Stimulated activated CD4-positive, alpha-beta T cell treated with anti-CD3 and anti-CD28 coated beads, Interleukin-4, amount 100 ng/mL, for 1 hour (primary cell): ENCODE measurements at places on chromosomes 1 and 21.

GRCh38 chr1:214941061-214941460 lies 141.5 kb upstream of the KCNK2 start:
- no peak for DNase-seq

DNA sequence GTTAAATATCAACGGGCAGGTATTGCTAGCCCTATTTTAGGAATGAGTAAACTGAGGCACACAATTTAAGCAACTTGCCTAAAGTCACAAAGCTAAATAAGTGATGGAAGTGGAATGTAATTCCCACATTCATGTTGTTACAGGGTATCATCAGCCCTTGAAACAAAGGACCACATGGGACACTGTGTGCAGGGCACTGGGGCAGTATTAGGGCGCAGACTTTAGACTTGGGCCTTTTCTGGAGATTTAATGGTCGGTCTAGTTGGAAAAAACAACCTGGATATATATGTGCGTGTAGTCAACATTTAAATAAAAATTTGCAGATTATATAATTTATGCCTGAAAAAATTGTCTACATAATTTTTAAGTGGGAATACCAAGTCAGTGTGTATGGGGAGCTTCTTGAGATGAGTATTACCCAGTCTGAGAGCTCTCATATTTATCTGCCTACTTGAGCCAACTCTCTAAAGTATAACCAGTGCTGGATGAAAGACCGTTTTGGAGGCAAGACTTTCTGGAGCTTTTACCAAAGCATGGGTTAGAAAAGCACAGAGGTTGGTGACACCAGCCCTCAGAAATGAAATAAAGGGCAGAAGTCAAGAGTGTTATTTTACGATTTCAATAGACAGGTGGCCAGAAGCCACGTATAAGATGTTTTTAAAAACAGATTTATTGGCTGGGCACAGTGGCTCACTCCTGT lies 1.6 kb downstream of the KDM1A start:
- DNase-seq = no peak

DNA sequence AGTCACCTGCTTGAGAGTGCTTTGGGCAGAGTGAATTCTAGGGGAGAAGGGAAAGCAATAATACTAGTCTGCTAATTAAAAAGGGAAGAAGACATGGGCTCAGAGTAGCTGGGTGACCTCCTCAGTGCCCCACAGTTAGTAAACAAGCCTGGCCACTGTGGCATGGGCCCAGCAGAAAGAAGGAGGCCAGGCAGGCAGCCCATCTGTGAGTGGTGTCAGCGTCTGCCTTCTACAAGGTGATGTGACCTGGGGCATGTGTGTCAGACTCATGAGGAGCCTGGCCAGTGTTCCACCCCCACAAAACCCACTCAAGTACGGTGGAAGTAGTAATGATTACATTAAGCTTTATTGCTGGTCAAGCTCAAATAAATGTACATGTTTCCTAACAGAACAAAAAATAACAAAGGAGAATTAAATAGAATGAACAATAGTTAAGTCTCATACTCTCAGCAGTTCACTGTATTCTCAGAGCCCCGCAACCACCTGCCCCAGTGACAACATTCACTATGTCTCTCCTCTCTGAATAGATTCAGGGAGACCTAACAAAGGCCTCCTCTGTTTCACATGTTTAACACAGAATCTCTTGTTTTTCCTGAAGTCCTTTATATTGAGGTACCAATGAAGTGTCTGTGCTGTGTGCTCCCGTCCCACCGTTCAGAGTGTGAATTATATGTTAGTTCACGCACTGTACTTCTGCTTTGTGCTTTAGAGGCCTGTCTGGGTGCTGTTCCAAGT lies 32.5 kb downstream of the SLC22A15 start:
- DNase-seq = no peak

DNA sequence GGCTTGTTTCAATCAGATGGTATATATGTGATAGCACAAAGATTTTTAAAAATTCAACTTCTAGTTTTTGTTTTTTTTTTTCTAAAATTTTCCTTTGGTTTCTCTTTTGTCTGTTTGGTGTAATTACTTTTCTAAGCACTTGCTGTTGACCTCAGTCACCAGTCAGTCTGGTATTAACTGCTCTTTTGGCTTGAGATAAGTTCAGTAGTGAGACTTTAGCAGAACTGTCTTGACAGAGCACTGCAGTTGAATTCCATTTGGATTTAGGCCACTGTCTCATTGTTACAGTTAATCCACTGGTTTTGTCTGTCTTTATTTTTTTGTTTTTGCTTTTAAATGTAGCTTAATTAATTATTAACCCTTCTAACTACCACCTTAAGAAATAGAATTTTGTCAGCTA lies 36.2 kb downstream of the OSBPL9 start:
- no peak for DNase-seq

DNA sequence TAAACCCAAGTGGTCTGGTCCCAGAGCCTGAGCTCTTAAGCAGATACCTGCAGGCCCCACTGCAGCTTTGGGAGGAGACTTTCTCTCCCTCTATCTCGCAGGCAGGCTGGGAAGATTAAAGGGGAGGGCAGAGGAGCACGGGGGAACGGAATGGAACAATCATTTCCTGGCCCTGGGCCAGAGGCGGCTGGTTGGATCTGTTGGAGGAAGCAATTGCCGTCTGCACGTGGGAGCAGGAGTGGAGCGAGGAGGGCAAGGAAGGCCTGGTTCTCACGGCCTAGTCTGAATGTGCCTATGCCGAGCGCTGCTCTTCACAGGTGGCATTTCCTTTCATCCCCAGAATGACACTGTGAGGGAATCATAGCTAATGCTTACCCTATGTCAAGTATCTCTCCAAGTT lies 23.7 kb downstream of the NKAIN1 start:
- DNase-seq = no peak

DNA sequence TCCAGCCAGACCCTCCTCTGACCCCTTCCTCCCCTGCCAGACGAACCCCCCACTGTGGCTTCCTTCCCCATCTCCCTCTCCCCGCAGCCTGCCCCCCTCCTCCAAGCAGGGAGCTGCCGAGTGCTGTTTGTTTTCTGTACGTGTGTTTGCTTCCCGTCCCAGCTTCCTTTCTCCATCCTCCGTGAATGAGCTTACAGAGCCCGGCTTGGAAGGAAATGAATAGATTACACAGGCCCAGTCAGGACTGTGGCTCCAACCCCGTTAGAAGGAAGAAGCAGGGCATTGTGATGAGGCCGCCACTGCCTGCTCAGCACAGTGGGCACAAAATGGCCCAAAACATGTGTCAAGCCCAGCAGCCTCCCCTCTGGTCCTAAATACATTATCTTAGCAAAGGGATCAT lies 123.2 kb downstream of the IGSF21 start:
- DNase-seq = no peak

DNA sequence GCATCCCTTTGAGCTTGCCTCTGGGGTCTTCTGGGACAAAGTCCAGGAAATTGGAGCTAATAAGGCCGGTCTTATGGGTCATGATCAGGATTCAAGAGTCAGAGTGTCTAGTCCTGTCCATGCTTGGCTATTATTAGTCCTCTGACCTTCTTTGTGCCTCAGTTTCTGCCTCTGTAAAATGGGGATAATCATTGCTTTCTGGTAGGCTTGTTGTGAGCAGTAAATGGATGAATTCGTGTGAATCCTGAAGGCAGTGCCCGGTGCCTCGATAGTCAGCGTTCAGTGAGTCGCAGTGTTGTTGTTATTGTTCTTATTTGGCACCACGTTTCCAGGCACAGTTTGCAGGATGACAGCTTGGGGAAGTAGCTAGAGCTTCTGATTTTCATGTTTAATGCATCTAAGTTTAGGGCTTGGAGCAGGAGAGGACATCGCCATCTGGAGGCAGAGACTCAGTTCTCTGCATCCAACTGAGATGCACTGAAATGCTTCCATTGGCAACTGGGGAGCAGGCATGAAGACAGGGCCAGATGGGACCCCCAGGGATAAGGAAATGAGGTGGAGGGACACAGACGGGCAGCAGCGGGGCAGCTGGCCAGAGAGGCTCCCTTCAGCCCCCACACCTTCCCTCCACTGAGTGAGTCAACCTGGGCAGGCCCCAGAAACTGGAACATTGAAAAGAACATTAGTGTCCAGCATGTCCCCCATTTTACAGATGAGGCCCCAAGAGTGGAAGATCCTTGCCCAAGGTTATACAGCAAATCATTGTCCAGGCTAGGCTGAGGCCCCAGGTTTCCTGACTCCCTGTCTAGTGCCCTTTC lies 160.3 kb downstream of the PTPRU start:
- DNase-seq = no peak

DNA sequence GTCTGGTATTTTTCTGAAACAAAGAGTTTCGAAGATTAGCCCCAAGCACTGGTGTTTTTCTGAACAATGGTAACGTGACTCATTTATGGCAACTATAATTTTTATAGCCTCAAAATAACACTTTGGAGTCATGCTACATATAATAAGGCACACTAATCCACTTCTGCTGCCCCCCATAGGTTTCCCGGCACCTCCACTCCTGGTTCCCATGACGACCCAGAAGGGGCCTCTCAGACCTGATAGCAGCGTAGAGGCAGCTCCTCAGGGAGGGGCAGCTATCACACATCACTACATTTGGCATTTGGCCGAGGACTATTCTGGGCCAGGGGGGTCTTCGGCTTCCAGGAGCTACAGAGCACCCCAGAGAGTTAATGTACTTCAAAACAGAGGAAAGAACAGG lies 23.3 kb downstream of the CAPN8 start:
- DNase-seq = no peak

GRCh38 chr1:225474986-225475820 lies 47.4 kb upstream of the LBR start:
- peak; percentile 66 for DNase-seq

DNA sequence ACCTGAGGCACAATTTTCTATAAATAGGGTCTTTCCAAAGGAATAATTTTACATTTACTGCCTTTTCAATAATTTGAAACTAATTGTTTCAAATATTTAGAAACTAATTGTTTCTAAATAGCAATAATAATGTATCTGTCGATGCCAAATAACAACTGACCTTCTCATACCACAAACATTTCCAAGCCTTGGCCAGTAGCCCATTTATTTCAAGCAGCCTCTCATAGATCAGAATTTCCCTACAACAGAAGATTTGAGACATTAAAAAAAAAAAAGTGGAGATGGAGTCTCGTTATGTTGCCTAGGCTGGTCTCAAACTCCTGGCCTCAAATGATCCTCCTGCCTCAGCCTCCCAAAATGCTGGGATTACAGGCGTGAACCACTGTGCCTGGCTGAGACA lies 2.1 kb upstream of the GFI1 start:
- DNase-seq = no peak

- DNase-seq = no peak
Observed at GRCh38 chr1:24126018-24126671, 14.2 kb upstream of the MYOM3 start.

DNA sequence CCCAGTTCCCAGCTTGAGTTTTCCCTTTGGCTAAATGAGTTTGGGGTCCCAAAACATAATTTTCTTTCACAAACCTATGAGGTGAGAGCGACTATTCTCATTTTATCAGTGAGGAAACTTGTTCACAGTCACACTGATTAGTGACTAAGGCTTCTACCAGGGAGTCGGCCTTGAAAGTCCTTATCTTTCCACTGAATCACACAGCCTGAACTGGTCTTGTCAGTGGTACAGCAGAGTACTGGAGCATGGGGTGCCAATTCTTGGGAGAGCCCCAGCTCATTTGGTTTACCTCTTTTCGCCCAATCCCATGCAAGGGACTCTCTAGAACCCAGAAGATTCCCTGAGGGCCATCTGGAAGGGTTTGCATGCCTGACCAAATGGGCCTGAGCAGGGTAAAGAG lies 16.9 kb downstream of the HSD3B2 start:
- DNase-seq = no peak

DNA sequence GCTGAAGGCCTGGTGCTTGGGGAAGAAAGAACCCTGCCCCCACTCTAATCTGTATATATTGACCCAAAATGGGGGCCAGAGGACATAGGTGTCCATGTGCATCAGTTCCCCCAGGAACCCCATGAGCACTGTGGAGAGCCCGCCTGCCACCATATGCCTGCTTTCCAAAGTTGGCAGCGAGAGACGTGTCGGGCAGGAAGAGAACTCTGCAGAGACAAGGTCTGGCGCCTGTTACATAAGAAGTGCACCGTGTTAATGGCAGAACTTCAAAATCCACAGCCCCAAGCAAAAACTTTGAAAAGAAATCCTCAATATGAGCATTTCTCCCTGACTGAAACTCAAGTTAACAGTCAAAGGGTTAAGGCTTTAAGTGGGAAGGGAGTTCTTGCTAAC lies 8.0 kb downstream of the CTNNBIP1 start:
- DNase-seq = no peak

DNA sequence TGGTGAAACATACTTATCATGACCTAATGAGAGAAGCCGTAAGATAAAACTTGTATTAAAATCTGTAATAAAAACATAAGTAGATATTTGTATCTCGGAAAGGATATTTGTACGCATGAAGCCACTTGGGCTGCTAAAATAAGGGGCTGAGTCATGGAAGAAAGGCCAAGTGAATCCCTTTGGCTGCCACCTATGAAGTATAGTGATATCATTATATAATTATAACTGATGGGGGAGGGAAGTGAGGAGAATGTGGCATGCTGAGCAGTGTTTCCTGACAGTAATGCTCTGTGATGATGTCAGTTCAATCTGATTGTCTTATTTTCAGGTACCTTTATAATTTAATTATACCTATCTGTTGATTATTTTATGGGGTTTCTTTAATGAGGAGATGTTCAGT lies 13.6 kb downstream of the RWDD3 start:
- no peak for DNase-seq

DNA sequence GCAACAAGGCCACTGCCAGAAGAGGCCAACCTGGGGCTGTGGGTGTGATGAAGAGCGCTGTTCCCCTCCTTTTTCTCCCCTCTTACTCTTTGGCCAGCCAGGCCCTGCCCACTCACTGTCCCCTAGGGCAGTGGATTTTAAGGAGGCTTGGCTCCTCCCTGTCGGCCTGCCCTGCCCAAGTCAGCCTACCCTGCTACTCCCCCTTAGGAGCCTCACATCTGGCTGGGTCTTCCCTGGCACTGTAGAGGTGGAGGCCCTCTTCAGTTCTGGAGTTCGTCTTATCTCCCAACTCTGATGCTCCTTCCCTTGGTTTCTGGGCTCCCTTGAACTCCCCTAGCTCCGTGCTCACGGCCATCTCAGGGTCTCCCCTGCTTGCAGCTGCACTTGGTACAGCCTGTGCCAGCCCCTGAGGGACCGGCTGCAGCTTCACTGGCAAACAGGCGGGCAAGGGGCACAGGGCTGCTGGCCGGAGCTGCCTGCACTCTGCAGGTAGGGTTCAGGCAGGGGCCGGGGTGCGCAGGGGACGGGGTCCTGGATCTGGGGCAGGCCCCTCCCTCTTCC lies 4.0 kb downstream of the AMPD2 start:
- no peak for DNase-seq

GRCh38 chr1:210233495-210234328 lies 1.1 kb downstream of the SERTAD4 start:
- peak; percentile 40 for DNase-seq

GRCh38 chr1:93669369-93669768 lies 12.3 kb downstream of the BCAR3 start:
- DNase-seq = no peak

DNA sequence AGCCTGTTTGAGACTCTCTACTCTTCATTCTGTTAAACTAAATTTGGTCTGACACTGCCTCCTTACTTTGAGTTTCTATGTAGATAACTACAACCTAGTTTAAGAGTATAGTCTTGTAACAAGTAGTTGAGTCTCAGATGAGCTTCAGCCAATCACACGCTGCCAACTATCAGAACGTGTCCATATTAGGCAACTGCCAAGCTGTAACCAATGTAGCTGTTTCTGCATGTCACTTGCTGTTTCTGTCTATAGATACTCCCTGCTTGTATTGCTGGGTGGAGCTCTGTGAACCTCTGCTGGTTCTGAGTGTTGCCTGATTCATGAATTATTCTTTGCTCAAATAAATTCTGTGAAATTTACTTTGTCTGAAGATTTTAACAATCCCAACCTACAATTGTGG lies 452.6 kb upstream of the NR5A2 start:
- DNase-seq = no peak

- no peak for DNase-seq
Observed at GRCh38 chr1:151509350-151510019, 1.7 kb upstream of the CGN start.
